Progenitor cell of endocrine pancreas (in vitro differentiated cells): ENCODE measurements at places on chromosomes 2 and 18. TPM values are rescaled to one million over a fixed set of nuclear protein-coding genes. Genes with fewer than 3 reads are reported as not detected.

- no peak for DNase-seq
These were observed 27.3 kb downstream of the SPTBN1 start for GRCh38 chr2:54483426-54483825.

GRCh38 chr2:96320326-96320725 is 4.8 kb upstream of the ITPRIPL1 start:
- no peak for DNase-seq

Gene MEP1B
- not detected in 2 replicates for total RNA-seq

DNA sequence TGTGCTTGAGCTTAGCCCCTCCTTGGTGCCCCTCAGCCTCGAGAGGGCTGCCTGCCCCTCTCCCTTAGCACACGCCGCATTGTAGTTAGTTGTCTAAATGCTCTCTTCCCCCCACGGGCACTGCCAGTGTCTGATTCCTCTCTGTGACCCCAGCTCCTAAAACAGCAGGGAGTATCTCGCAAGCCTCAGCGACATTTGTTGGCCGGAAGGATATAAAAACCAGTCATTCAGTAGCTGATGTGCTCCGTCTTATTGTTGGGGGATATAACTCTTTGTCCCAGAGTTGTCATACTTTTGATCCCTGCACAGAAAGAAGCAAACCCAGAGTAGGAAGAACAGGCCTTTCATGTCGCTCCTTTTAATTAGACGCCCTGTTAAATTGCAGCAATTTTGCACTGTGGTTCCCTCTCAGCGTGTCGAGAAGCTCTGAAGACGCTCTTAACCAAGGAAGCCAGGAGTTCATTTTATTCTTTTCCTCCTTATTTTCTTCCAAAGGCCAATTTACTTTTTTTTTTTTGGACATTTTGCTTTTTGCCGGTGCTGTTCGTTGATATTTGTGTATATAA is 201.8 kb downstream of the KLHL29 start:
- DNase-seq, result no peak

Gene ASB18
- total RNA-seq, result not detected in 2 replicates

DNA sequence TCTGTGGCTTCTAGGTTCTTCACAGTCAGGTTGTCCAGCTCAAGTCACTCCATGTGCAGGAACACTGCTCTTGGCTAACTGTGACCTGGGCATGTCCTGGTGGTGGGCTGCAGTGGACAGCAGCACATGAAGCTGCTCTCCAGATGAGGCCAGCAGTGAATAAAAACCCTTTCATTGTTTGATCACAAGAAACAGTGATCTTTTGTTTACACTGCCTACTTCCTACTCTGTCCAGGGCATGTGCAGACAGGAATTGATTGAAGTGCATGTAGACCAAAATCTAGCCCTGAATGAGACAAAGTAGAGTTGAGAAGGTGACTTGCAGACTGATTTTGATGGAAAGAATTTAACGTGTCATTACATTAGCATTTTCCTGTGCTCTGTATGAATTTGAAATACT is 34.9 kb downstream of the BCL2L11 start:
- no peak for DNase-seq

- DNase-seq, result no peak
These were observed 33.3 kb upstream of the MAT2A start for GRCh38 chr2:85505551-85506238.
